Cardiac atrium fibroblast (primary cell): ENCODE measurements at places on chromosomes 5 and 9. TPM values are rescaled to one million over a fixed set of nuclear protein-coding genes. Genes with fewer than 3 reads are reported as not detected.

Gene WNT8A
- total RNA-seq: not detected in 2 replicates

Gene PCDHGA11
- total RNA-seq: 10.2 and 12.8 TPM in 2 replicates

Gene SPAAR
- total RNA-seq: 4.5 and 7.5 TPM in 2 replicates

Gene SIT1
- 1.3 TPM in 1 of 2 replicates, not detected in the other for total RNA-seq

Gene IL33
- 148 and 185 TPM in 2 replicates for total RNA-seq

Gene SPINK1
- total RNA-seq: not detected in 2 replicates

Gene INSL4
- not detected in 2 replicates for total RNA-seq

Gene CCDC180
- under 0.01 TPM in 1 of 2 replicates, not detected in the other for total RNA-seq

Gene RMI1
- 2.9 and 3.6 TPM in 2 replicates for total RNA-seq

Gene CCL27
- not detected in 2 replicates for total RNA-seq

Gene CKMT2
- 0.72 TPM in 1 of 2 replicates, not detected in the other for total RNA-seq

Gene GABBR2
- total RNA-seq: 0.18 and 0.32 TPM in 2 replicates

Gene CDH10
- 0.16 TPM in 1 of 2 replicates, not detected in the other for total RNA-seq

Gene GGTA1
- 0.65 TPM in 1 of 2 replicates, not detected in the other for total RNA-seq

Gene STK32A
- under 0.01 and 0.18 TPM in 2 replicates for total RNA-seq

Gene LCP2
- not detected in 2 replicates for total RNA-seq

Gene ANKRD18A
- total RNA-seq: not detected in 2 replicates

Gene PCDHGB5
- 21.7 and 22.2 TPM in 2 replicates for total RNA-seq

Gene ECM2
- 5.8 and 6.0 TPM in 2 replicates for total RNA-seq

Gene KIF4B
- not detected in 2 replicates for total RNA-seq

Gene C6
- 24.5 and 26.9 TPM in 2 replicates for total RNA-seq

Gene CDC26
- total RNA-seq: 33.2 and 33.4 TPM in 2 replicates

Gene MLANA
- total RNA-seq: not detected in 2 replicates

Gene IL5
- not detected in 2 replicates for total RNA-seq

Gene CENPH
- 7.9 and 12.0 TPM in 2 replicates for total RNA-seq

Gene OR13C8
- not detected in 2 replicates for total RNA-seq

Gene OLFML2A
- 0.49 and 0.90 TPM in 2 replicates for total RNA-seq

Gene ADAMTS13
- 1.4 and 1.5 TPM in 2 replicates for total RNA-seq

Gene RGMB
- 17.9 and 20.1 TPM in 2 replicates for total RNA-seq

Gene ZBED3
- total RNA-seq: 0.36 and 0.65 TPM in 2 replicates

Gene INSL6
- total RNA-seq: not detected in 2 replicates

Gene SCAI
- 1.4 and 1.5 TPM in 2 replicates for total RNA-seq

Gene NUTM2F
- total RNA-seq: not detected in 2 replicates

Gene CMBL
- 2.5 and 6.0 TPM in 2 replicates for total RNA-seq

Gene C1QTNF2
- total RNA-seq: 0.16 TPM in 1 of 2 replicates, not detected in the other

Gene SLC25A25
- total RNA-seq: 16.2 and 20.4 TPM in 2 replicates

Gene MEIKIN
- total RNA-seq: not detected in 2 replicates

Gene TRPM6
- total RNA-seq: 0.32 TPM in 1 of 2 replicates, not detected in the other

Gene GCNT4
- total RNA-seq: 3.4 and 6.9 TPM in 2 replicates

Gene PCDHB5
- total RNA-seq: 1.3 and 4.5 TPM in 2 replicates

Gene F2RL1
- 24.2 and 35.8 TPM in 2 replicates for total RNA-seq

Gene SYK
- 0.18 TPM in 1 of 2 replicates, not detected in the other for total RNA-seq

Gene IFNA21
- total RNA-seq: not detected in 2 replicates

Gene FOXD4L4
- 0.97 TPM in 1 of 2 replicates, not detected in the other for total RNA-seq

Gene NR2F1-AS1
- total RNA-seq: 19.0 and 36.8 TPM in 2 replicates

Gene PHYKPL
- total RNA-seq: 17.8 and 23.5 TPM in 2 replicates

Gene AMBP
- not detected in 2 replicates for total RNA-seq

Gene TAF11L5
- total RNA-seq: not detected in 2 replicates

Gene GABRA1
- total RNA-seq: not detected in 2 replicates

Gene SHISAL2B
- total RNA-seq: not detected in 2 replicates

Gene PROP1
- not detected in 2 replicates for total RNA-seq

Gene PHF24
- not detected in 2 replicates for total RNA-seq

Gene DNAH5
- total RNA-seq: 0.49 TPM in 1 of 2 replicates, not detected in the other

Gene WWC1
- 2.7 and 7.8 TPM in 2 replicates for total RNA-seq

Gene CDKN2A
- 8.7 and 11.8 TPM in 2 replicates for total RNA-seq

Gene TIFAB
- not detected in 2 replicates for total RNA-seq

Gene CDK5RAP2
- 19.7 and 25.1 TPM in 2 replicates for total RNA-seq

Gene STPG3
- total RNA-seq: not detected in 2 replicates

Gene FOXD4L3
- total RNA-seq: not detected in 2 replicates

Gene NR5A1
- not detected in 2 replicates for total RNA-seq
